Activated gamma-delta T cell treated with anti-CD3 and anti-CD28 coated beads, Interleukin-2, amount 50 U/mL, for 16 hours (primary cell): ENCODE measurements at places on chromosomes 3 and 15.

DNA sequence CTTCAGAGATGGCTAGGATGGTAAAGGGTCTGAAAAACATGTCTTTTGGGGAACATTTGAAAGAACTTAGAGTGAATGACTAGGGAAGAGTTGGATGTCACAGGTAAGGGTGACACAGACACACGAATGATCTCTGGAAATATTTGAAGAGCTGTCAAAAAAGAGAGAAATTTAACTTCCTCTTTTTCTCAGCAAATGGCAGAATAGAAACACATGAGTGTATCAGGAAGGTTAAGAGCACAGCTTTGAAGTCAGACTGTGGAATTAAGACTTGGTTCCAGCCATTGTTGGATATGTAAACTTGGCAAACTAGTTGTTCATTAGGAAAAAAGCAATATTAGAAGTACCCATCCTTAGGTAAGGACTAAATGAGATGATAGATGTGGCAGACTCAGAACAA lies 117.7 kb downstream of the IMPG2 start:
- no peak for DNase-seq

- no peak for DNase-seq
Measured at GRCh38 chr3:50876947-50877346, 202.2 kb downstream of the DOCK3 start.

DNA sequence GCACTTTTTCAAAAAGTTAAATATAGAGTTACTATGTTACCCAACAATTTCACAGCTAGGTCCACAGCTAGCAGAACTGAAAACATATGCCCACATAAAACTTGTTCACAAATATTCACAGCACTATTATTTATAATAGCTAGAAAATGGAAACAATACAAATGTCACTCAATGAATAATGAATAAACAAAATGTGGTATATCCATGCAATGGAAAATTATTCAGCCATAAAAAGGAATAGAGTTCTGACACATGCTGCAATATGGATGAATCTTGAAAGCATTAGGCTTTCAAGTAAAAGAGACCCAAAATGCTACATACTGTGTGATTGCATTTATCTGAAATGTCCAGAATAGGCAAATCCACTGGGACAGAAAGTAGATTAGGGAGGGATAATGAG lies 111.9 kb downstream of the MECOM start:
- no peak for DNase-seq

DNA sequence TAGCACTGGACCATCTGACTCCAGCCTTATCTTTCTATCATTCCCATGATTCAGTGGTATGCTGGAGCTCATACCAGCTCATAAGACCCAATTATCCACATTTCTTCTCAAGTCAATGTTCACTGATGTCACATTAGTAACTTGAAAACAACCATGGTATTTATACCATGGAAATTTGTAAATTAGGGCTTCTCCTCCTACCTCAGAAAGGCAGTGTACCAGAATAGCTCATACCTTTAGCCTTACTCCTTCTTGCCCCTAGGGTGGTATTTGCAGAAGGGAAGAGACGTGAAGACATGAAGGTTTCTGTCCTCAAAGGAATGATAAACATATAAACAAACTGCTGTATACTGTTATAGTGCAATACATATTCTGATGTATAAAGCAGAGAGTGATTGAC lies 114.2 kb downstream of the NEK11 start:
- DNase-seq = no peak

DNA sequence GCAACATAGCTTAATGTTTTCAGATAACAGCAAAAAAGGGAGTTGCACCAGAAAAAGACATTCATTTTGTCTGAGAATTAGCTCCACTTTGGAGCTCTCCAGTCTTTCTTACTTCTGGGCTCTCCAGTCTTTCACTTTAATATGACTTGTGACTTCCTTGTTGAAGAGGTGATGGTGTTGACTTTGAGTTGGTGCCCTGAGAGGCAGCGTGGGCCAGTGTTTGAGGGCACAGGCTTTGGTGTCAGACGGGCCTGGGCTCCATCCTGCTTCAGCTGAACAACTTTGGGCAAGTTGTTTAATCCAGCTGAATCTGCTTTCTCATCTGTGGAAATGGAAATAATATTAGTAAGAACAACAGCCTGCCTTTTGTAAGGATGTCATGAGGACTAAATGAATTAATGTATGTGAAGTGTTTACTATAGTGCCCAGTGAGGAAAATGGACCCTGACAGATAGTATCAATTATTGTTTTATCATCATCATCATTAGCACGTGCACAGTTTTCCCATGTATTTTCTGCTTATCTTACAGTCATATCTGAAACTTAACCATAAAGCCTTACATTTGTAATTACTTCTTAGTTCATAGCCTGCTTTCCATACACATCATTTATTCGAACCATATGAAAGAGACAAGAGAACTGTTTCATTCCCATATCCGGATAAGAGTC lies 108.4 kb downstream of the PDE8A start:
- no peak for DNase-seq

DNA sequence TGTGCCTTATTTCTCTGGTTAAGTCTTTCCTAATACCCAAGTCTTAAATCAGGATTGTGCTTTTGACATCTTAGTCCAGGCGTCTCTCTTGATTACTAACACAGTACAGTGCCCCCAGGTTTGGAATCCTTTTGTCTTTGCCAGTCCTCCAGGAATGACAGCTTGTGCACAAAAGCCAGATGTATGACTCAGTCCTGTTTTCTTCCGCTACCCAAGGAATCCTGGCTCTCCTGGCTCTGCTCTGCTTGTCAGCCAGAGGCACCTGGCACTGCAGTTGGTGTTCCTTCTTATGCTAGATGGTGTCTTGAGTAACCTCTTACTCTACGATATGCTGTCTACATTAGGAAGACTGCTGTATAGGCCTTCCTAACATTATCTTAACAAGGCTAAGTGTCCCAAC lies 728.2 kb upstream of the NECTIN3 start:
- no peak for DNase-seq

DNA sequence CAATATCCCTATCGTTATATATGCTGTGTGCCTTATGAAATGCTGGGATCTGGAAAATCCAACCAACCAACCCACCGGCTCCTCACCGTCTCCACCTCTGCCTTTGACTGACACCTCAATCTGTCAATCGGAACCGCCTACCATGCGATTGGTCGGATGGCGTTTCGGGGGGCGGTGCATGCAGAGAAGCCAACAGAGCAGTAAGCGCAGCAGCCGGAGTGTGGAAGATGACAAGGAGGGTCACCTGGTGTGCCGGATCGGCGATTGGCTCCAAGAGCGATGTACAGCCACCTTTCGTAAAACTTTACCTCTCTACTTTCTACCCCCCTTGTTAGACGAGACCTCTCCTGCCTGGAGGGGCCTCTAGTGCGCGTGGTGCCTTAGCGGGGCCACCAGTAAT lies 6.3 kb downstream of the CLK3 start:
- no peak for DNase-seq

DNA sequence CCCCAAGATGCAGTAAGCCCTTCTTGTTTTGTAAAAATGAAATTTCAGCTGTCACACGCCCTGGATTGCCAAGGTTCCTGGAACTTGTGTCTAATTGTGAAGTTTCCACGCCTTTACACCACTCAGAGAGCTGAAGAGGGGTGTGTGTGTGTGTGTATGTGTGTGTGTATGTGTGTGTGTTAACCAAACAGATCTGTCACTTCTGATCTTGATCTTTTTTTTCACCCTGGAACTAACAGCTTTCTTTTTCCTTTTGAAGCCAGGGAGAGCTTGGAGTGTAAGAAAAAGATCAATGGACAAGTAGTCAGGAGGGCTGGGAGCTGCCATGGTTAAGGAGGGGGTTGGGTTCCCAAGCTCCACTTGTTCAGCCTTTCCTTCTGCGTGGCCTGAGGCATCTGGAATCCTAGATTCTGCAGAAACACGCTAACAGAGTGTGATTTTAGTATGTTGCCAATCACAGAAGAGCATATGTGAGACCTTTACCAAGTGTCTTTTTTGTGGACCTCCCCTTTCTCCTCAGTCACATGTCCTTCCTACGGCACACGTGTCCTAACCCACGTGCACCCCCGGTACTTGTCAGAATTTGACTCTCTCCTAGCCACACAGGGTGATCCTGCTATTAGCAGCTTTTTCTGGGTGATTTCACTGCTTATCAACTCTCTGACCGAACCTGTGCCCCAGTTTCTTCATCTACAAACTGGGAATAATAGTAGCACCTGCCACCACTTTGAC lies 11.5 kb downstream of the TIMP4 start:
- no peak for DNase-seq

DNA sequence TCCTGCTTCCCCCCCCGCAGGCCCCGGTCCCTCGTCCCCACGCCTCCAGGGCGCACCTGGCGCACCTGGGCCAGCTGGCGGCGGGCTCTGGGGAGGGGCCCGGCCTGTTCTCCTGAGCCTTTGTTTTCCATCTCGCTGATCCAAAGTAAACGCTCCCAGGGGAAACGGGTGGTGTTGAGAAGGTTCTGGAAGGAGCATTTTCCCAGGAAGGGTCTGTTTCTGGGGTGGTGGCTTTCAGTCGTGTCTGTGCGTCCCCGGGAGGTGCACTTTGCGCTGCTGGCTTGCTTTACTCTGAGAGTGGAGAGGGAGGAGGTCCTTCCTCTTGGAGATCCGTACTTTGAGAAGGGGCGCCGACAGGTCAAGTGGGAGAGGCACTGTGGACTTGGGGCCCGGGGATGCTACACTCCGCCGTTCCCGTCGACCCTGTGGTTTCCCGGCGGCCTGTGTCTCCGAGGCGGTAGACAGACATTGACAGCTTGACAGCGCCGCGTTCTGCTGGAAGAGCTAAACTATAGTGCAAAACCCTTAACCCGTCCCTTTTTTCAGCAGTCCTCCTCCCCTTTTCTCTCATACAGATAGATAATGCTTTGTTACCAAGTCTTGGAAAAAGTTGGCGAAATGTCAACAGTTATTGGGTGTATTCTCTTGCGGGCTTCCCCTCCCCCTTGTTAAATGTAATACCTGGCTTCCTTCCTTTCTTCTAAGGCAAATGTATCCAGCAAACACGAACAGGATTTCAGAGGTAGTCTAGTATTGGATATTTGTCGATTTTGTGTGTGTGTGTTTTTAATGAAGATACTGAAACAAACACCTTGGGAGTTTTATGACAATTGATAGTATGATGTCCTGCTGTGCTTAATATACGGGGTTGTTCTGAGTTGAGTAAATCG lies 6.5 kb downstream of the TPM1 start:
- DNase-seq = no peak

DNA sequence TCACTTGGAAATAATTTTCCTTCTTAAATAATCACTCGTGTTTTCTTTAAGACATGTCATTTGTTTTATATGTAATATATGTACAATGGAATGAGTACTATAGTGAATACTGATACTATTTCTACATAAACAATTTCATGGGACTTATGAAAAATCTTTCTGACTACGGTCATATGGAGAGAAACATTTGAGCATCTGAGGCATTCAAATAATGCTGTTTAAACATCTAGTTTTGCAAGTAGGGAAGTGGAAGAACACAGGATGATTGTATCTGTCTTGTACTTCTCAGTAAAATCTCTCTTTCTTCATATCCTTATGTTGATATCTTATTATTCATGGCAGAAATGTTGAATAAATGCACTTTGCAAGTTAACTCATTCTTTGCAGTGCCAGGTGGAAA lies 599.5 kb upstream of the KCNMB2 start:
- no peak for DNase-seq

DNA sequence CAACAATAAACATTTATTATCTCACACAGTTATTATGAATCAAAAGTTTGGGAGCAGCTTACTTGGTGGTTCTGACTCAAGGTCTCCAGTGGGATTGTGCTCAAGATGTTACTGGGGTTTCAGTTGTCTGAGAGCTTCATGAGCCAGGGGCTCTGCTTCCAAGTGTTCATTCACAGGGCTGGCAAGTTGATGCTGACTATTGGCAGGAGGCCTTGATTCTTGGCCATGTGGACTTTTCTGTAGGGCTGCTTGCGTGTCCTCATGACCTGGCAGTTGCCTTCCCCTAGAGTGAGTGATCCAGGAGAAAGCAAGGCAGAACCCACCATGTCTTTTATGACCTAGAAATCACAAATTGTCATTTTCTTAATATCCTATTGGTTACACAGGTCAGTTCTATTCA lies 87.2 kb upstream of the TNFAIP8L3 start:
- no peak for DNase-seq

DNA sequence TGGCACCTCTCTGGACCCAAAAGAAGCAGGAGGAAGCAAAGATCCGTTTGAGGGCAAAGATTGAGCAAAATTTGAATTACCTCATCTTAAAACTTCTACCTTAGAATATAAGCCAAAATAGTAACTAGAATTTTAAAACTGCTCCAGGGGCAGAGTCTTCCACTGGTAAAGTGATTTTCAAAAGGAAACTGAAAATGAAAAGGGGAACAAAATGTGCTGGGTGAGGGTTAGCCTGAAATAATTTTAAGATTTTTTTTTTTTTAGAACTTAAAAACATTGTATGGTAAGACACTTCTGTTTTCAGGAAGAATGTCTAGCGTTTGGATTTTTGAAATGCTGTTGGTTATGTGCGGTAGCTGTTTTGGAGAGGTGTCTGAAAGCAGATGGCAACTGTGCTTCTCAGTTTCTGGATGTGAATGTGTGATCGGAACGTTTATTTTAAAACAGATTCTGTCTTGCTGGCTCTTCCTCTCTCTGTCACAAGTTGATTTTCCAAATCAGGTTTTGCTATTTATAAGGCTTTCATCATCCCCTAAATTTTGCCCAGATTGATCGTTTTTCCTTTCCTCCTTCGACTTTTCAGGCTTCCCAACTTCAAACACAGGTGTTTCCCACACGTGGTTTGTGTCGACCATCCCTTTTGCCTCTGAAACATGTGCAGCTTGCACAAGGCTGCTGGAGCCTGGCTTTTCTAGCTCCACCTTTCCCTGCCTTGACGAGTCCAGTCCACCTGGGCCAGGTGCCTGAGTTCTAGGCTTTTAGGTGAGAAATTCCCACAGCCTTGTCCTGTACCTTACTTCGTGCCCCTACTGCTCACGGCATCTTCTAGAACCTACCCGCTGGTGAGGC lies 3.3 kb downstream of the LRRK1 start:
- DNase-seq = no peak

DNA sequence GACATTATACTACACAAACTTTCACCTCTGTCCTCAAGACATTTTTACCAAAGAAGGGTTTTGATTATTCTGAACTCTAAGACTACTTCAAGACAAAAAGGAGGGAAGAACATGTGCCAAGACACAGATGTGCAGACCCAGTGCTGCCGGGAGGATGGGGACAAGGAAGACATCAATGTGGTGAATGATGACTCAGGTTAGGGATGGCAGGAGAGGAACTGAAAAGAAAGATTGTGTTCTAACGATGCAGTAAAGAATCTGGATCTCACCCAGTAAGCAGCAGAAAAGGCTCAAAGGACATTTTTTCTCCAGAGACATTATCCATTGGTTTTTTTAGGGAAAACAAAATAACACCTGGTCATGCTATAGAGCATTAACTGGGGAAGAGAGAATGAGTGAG lies 449.9 kb upstream of the NR2F2 start:
- no peak for DNase-seq
